Stimulated activated CD8-positive, alpha-beta memory T cell treated with anti-CD3 and anti-CD28 coated beads, Interleukin-15, amount 100 ng/mL, for 48 hours (primary cell): ENCODE measurements at places on chromosomes 12 and 14.

DNA sequence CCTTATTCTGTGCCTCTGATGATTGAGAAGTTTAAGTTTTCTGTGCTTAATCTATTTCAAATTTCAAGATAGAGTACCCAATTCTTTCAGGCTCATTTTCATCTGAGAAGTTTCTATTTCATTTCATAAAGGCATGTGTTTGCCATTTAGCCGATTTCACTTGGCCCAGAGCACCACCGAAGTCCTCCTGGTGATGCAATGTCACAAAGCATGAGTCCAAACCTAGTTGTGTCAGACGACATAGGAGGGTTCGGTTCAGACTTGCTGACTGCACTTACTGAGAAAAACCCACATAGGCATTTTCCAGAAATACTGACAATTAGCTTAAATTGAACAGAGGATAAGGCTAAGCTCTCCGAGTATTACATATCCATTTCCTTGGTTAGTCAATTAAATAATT lies 152.4 kb upstream of the FAR2 start:
- no peak for DNase-seq

DNA sequence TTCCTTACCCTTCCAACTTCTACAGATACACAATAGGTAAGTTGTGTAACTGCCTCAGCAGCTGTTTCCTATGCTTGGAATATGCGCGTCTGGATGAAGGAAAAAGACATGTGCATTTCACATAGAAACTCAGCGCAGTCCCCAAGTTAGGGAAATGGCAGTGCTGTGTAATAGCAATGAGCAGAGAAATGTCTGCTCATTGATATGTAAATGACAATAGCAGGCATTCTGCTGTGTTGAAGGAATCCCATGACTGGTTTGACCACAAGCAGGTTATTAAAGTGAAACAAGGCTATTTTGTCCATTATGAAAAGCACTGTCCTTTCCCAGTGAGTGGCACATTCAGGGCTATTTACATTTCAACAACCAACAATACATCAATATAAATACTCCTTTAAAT lies 106.6 kb downstream of the BTG1 start:
- no peak for DNase-seq

GRCh38 chr12:12442548-12443071 lies 85.7 kb downstream of the BORCS5 start:
- DNase-seq, result no peak

DNA sequence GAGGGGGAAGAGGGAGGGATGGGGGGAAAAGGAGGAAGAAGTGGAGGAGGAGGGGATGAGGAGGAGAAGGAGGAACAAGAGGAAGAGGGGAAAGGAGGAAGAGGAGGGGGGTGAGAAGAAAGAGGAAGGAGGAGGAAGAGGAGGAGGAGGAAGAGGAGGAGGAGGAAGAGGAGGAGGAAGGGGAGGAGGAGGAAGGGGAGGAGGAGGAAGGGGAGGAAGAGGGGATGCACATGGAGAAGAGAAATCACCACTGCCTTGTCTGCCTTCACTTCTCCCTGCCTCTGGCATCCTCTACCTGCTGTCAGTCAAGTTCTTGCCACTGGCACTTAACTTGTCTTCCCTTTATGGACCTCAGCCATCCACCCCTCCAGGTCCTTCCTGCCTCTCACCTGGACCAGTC lies 59.9 kb downstream of the TTC9 start:
- DNase-seq, result no peak

DNA sequence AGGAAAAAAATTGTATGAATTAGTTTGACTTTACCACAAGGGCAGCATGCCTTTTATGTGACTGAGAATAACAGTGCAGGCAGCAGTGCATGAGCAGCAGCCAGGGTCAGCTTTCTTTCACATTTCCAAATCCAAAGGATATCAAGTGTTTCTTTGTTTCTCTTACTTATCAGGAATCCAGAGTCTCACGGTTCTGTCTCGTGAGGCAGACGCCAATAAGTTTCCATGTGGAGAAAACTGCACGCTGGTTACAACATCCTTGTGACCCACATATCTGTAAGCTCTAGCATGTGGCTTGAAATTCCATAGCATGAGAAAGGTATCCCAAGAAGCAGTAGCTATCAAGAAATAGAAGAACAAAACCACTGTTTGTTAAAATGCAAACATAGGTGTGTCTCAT lies 27.6 kb downstream of the GALNT4 start:
- DNase-seq, result no peak

DNA sequence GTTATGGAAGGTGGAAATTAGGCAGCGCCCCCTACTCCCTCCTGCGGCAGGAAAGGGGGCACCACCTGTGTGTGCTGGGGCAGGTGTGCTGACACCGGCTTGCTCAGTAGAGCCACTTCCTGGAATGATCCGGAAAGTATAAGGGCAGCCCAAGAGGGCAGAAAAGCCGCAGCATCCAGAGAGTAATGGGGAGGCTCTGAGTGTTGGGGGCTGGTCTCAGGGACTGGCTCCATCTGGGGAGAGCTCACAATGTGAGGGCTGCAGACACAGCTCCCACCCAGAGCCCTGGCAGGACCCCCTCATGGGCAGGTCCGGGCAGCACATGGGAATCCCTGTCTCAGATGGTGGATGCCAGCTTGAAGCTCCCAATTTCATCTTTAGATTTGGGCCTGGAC lies 187.6 kb upstream of the C14orf180 start:
- DNase-seq, result no peak

- DNase-seq, result no peak
Measured at GRCh38 chr12:51687177-51687576, 96.1 kb downstream of the SCN8A start.

DNA sequence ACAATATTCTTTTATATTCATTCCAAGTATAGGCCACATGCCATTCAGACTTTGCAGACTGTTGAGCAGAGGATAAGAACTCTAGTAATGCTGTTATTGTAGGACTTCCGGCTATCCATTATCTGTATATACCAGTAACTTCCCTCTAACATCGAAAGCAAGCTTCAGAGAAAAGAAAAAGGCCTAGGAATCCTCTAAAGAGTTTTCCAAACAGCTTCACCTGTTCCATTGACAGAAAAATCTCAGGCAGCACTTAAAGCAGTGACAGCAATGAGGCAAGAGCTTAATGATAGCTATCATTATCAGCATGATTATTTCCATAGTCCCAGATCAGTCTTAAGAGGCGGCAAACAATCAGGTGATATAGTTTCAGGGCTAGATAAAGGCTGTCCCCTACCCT lies 1.8 kb downstream of the CPNE8 start:
- no peak for DNase-seq

- DNase-seq, result no peak
Measured at GRCh38 chr14:92688434-92689375, 59.7 kb downstream of the LGMN start.

DNA sequence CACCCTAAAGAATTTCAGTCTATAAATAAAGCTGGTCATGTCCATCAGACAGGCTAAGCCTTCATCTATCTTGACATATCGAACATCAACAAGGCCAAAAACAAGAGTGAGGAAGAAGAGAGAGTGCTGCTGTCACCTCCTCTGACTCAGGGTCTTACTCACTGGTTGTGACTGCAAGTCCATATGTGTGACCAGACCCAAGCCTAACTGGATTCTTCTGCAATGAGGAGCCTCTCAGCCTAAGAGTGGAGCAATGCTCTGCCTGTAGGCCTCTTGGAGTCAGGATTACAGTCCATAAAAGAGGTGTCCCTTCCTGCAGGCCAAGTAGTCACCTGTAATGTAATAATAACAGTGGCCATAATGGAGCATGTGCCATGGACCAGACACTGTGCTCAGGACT lies 121.2 kb upstream of the SLC35F4 start:
- DNase-seq, result no peak

DNA sequence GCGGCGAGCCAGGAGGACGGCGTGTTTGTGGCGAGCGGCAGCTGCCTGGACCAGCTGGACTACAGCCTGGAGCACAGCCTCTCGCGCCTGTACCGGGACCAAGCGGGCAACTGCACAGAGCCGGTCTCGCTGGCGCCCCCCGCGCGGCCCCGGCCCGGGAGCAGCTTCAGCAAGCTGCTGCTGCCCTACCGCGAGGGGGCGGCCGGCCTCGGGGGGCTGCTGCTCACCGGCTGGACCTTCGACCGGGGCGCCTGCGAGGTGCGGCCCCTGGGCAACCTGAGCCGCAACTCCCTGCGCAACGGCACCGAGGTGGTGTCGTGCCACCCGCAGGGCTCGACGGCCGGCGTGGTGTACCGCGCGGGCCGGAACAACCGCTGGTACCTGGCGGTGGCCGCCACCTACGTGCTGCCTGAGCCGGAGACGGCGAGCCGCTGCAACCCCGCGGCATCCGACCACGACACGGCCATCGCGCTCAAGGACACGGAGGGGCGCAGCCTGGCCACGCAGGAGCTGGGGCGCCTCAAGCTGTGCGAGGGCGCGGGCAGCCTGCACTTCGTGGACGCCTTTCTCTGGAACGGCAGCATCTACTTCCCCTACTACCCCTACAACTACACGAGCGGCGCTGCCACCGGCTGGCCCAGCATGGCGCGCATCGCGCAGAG lies 873 bp downstream of the PLXNC1 start:
- DNase-seq, result peak; percentile 29

GRCh38 chr14:89422181-89422951 lies 5.3 kb upstream of the FOXN3 start:
- peak; percentile 64 for DNase-seq

DNA sequence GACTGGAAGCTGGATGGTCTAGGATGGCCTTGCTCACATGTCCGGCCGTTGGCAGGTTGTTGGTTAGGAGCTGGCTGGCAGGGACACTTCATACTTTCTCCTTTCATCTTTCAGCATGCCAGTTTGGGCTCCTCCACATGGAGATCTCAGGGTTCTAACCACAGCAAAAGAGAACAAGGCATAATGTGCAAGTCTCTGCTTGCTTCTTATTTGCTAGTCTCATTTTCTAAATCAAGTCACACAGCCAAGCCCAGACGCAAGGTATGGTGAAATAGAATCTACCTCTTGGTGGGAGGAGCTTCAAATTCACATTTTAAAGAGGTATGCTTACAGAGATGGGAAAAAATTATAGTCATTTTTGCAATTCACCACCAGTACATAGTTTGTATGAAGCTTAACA lies 69.1 kb upstream of the NAP1L1 start:
- no peak for DNase-seq
